Stimulated activated CD8-positive, alpha-beta memory T cell treated with anti-CD3 and anti-CD28 coated beads, Interleukin-4, amount 100 ng/mL, for 1 hour (primary cell): ENCODE measurements at places on chromosomes 5 and 9.

GRCh38 chr5:88732181-88732633 lies 150.8 kb downstream of the MEF2C start:
- DNase-seq, result no peak

DNA sequence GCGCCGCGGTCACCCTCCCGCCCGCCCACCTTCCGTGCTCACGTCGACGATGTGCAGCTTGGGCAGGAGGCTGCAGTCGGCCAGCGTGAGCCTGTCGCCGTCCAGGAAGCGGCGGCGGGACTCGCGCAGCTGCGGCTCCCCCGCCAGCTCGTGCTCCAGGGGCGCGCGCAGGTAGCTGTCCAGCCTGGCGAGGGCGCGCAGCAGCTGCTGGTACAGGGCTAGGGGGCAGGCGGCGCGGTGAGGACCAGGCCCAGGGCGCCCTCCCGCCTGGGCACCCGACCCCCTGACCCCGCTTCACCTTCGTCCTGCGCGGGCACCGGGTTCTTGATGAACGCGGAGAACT lies 1.5 kb downstream of the CLIC3 start:
- no peak for DNase-seq

- no peak for DNase-seq
Measured at GRCh38 chr5:54741711-54742110, 224.2 kb downstream of the SNX18 start.

DNA sequence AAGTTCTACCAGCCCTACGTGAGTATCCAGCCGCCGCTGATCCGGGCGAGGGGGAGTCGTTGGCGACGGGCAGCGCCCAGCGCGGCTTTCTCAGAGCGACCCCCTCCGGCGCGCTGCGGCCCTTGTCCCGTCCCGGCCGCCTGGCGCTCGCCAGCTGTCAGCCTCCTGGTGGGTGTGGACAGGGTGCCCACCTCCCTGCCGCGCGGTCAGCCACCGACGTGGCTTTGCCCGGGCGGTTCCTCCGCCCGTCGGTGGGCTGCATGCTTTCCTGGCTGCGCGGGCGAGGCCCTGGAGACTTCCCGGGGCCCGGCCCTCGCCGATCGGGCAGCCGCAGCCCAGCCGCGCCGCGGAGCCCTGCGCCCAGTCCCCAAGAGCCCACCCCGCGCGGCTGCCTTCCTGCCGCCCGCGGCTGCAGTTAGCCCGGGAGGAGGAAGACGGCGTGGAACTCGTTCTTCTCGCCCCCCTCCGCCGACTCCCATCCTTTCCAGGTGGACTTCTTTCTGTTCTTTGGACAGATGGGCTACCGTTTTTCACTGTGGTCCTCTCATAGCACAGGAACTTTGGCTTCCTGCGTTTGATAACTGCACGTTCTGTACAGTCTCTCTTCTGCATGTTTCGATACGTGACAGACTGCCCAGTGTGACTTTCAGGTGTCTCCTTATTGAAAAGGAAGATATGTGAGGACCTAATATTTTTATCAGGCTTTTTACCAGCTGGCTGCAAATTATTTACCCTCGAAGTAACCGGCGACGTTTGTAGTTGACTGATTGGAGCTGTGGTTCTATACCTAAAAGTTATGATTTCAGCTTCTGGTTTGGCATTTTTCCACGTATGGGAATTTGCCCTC lies 577 bp downstream of the AP3S1 start:
- no peak for DNase-seq

DNA sequence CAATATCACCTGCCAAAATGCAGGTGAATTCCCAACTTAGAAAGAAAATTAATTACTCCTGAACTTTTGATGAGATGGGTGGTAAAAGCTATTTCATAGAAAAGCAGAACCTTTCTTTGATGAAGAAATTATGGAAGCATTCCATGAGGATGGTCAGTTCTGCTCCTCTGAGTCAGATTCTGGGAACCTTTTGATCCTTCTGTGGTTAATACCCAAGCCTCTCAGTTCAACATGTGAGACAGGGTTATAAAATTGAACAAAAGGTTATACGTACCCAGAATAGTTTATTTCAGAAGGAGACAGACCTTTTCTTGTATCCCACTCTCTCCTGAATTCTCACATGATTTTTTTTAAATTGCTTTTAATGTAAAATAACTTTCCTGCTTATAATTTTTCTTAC lies 767.6 kb upstream of the ADAMTS16 start:
- no peak for DNase-seq

- no peak for DNase-seq
Measured at GRCh38 chr9:121901616-121902015, 191.5 kb downstream of the TTLL11 start.

DNA sequence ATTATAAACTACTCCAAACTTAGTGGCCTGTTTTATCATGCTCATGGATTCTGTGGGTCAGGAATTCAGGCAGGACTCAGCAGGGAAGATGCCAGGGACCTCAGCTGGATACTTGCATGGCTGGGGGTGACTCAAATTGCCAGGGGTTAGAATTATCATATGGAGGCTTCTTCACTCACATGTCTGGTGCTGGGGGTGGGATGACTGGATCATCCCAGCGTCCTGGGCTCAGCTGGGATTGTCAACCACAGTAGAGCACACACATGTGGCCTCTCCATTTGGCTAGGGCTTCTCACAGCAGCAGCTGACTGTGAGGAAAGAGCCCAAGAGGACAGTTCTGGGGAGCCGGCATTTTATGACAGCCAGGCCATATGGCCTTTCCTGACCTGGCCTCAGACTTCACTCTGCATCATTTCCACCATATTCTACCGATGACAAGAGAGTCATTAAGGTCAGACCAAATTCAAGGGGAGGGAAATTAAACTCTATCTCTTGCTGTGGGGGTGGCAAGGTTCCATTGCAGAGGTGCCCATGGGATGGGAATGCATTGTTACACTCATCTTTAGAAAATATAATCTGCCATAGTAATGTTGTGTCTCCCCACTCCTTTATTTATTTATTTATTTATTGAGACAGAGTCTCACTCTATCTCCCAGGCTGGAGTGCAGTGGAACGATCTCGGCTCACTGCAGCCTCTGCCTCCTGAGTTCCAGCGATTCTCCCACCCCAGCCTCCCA lies 5.2 kb upstream of the GRK6 start:
- no peak for DNase-seq

GRCh38 chr5:40700116-40700782 lies 20.5 kb downstream of the PTGER4 start:
- no peak for DNase-seq

DNA sequence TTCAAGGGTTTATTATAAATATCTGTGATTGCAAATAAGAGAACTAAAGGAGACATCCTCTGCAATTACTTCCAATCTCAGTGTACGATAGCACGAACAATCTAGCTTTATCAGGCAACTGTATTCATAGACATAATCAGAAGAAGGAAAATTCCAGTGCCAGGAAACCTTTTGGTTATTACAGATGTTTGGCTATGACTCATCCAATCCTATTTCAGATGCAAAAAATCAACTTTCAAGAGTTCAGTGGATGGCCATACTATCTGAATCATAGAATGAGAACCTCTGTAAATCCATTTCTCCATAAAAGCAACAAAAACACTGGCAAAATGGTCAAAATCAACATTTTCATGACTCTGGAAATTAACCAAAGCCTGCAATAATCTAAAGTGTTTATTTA lies 37.9 kb downstream of the GAS1 start:
- no peak for DNase-seq

GRCh38 chr9:126794441-126794840 lies 10.4 kb upstream of the ZBTB43 start:
- no peak for DNase-seq

GRCh38 chr5:59093329-59093728 lies 510.5 kb downstream of the RAB3C start:
- no peak for DNase-seq

DNA sequence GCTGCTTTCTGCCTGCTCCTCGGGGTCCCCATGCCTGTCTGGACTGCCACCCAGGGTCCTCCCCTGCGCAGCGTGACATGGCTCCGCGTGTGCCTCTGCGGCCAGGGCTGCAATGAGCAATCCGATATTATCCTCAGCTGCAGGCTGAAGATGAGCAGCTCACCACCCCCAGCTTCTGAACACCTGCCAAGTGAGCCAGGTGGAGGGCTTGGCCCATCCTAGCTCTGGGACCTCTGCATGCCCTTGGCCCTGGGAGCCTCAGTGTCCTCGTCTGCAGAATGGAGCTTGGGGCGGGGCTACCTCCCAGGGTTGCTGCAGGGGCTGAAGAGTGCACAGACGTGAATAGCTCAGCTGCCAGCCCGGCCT lies 4.1 kb upstream of the MYMK start:
- no peak for DNase-seq

DNA sequence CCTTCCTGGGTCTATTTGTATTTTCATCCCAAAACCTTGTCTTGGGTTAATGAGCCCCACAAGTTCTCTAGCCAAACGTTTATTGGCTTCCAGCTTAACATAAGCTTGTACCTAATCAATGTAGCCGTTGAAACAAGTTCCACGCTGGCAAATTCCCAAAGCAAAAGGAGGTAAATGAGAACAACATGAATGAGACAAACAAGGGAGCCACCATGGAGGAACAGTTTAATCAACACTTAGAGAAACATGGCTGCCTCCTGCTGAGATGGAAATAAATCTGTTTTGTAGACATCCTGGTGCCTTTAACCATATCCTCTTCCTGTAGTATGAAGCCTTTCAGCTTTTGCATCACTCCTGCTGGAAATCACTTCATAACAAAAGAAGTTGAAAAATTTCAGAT lies 166.6 kb upstream of the NFIB start:
- no peak for DNase-seq

DNA sequence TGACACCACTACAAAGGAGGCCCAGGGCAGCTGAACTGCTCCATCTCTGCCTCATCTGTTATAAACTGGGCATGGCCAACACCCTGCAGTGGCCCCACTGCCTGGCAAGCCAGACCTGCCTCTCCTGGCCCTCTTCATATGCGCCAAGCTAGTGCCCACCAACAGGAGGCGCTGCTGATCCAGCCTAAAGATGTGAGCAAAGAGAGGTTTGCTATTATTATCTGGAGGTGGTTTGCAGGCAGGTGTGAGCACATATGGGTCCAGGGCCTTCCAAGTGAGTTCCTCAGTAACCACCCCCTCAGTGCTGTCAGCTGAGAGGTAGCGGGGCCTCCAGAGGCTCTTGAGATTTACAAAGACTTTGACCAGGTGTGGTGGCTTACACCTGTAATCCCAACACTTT lies 232.2 kb downstream of the SYK start:
- DNase-seq, result no peak

GRCh38 chr9:16003785-16004184 lies 450.9 kb downstream of the CCDC171 start:
- no peak for DNase-seq

GRCh38 chr9:80842389-80842788 lies 847.0 kb downstream of the TLE1 start:
- DNase-seq, result no peak
